ENCODE measurements at places on chromosomes 4 and X. TPM values are rescaled to one million over a fixed set of nuclear protein-coding genes. Genes with fewer than 3 reads are reported as not detected.

Gene POU3F4
- polyA plus RNA-seq: 7.4 TPM

Gene GASK1B
- 36.1 TPM for polyA plus RNA-seq

Gene GRPR
- polyA plus RNA-seq: 0.20 TPM

Gene VCX2
- not detected for polyA plus RNA-seq

Gene HSFX3
- polyA plus RNA-seq: 0.45 TPM

Gene RADX
- polyA plus RNA-seq: 5.5 TPM

Gene CDKL2
- polyA plus RNA-seq: 12.7 TPM

Gene LNX1
- polyA plus RNA-seq: 18.8 TPM

Gene CLIC2
- 3.0 TPM for polyA plus RNA-seq

Gene MCF2
- polyA plus RNA-seq: 1.6 TPM

Gene DCX
- 2.1 TPM for polyA plus RNA-seq

Gene ANXA3
- polyA plus RNA-seq: 54.0 TPM

Gene SLC16A2
- 28.8 TPM for polyA plus RNA-seq

Gene TBC1D8B
- polyA plus RNA-seq: 5.1 TPM

Gene CBLL2
- not detected for polyA plus RNA-seq

Gene PLS3
- polyA plus RNA-seq: 264 TPM

Gene STS
- 7.0 TPM for polyA plus RNA-seq

Gene RS1
- polyA plus RNA-seq: 0.17 TPM

Gene BGN
- polyA plus RNA-seq: 178 TPM

Gene MAGEA2
- polyA plus RNA-seq: not detected

Gene PDLIM5
- polyA plus RNA-seq: 55.7 TPM

Gene PGM2
- 37.6 TPM for polyA plus RNA-seq

Gene ASMT
- not detected for polyA plus RNA-seq

Gene GPR78
- polyA plus RNA-seq: 0.40 TPM

Gene AKAP4
- polyA plus RNA-seq: 0.16 TPM

Gene GC
- polyA plus RNA-seq: 0.29 TPM

Gene MAGEC2
- not detected for polyA plus RNA-seq

Gene TRIM61
- 3.9 TPM for polyA plus RNA-seq

Data from renal cortex interstitium (tissue), 15 donors.